CD4-positive, alpha-beta T cell treated with Interleukin-6 at 100 ng/mL for 8 hours (primary cell): ENCODE measurements at places on chromosomes 5 and 9.

DNA sequence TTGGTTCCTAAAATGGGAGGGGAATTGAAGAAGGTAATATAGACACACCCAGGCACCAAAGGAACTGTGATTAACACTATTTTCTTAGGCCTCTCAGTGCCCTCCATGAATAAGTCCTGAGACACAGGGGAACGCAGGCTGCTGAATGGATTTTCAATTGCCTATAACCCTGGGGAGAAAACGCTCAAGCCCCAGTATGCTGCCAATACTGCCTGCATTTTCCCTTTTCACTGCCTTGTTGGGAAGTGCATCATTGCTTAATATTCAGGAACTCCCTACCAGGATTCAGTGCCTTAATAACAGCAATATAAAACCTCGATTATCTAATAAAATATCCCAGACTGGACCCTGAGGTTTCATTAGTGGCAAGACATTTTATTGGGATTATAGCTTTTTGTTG is 25.4 kb downstream of the APBA1 start:
- no peak for DNase-seq

GRCh38 chr5:123450640-123451039 is 27.4 kb upstream of the CEP120 start:
- no peak for DNase-seq

DNA sequence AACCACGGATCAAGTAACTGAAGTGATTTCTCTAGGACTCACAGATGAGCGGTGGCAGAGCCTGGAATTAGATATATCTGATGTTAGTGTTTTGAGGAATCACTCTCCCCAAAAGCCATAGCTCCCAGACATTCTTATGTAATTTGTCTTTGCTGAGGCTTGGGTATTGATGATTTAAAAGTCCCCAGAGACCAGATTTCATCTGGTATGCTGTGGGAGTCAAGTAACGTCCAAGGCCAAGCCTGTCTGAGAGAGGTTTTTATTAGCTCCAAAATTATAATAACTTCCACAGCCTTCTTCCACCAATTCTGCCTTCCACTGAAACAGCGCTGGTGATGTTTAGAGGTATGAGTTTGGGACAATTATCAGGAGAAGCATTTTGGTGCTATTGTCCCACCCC is 21.3 kb upstream of the KCNIP1 start:
- DNase-seq = no peak

DNA sequence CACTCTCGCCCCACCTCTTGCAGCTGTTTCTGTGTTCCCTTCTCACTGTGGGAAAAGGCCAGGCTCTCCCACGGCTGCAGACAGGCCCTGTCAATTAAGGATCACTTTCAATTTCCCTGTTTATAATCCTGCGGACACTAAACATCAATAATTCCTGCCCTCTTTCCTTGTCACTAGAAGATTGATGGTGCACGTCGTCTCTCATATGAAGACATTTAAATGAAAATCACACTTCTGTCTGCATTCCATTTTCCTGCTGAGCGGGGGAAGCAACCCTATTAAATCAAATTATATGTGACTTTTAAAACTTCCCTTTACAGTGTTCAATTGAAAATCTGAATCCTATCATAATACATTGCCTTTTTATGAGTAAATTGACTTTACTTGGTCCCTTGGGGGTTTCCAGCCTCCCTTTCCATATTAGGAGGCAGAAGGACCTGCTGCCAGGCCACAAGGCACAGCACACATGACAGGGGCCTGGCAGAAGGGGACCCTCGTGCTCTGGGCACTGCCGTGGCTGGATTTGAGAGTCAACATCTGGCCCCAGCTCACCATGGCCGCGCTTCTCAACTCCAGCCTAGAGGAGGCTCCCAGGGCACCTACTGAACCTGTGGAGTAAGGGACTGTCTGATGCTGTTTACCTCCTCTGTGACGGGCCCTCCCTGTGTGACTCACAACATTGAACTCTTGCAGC is 311.0 kb upstream of the IRX4 start:
- DNase-seq = no peak

DNA sequence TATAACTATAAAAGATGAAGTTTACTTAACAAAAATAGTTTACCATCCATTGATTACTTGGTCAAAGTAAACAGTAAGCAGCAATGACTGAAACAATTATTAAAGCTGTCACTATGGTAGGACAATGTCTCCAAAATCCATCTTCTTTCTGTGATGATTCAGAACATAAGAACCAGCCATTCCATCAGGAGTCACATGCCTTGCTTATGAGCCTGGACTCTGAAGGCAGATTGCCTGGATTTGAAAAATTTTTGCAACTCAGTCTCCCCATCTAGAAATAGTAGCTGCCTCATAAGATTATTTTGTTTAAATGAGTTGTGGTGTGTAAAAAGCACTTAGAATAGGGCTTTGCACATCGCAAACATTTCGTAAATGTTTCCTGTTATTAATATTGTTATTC is 136.2 kb downstream of the LIFR start:
- no peak for DNase-seq

DNA sequence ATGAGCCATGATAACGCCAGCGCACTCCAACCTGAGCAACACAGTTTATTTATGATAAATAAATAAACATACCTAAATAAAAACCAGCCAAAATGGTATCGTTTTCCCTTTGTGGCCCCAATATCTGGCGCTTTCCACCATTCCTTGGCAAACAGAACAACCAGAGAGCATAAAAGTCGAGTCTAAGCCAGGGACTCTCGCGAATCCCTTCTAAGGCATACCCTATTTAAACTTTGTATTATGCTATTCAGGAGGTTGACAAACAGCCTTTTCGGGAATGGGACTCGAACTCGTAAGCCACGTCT is 386 bp upstream of the MATR3 start:
- no peak for DNase-seq

GRCh38 chr5:32684260-32684659 is 26.9 kb upstream of the NPR3 start:
- no peak for DNase-seq

DNA sequence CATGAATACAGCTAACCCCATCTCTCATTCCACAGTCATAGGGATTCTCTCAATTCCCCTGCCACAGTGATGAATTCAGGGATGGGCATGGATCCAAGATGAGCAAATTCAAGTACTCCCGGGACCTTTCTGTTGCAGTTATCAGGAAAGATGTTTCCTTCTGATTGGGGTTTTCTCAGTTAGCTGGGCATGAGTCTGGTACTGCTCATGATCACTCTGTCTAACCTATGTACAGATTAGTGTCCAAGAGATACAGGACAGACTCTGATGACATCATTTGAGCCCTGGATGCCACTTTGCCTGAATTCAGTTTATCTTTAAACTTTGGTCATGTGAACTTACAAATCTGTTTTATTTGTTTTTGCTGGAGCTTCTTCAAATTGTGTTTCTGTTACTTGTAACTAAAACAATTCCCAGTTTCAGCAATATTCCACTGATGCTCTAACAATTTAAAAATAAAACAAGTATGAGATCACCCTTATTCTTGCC is 257.7 kb upstream of the KLF9 start:
- DNase-seq = no peak

DNA sequence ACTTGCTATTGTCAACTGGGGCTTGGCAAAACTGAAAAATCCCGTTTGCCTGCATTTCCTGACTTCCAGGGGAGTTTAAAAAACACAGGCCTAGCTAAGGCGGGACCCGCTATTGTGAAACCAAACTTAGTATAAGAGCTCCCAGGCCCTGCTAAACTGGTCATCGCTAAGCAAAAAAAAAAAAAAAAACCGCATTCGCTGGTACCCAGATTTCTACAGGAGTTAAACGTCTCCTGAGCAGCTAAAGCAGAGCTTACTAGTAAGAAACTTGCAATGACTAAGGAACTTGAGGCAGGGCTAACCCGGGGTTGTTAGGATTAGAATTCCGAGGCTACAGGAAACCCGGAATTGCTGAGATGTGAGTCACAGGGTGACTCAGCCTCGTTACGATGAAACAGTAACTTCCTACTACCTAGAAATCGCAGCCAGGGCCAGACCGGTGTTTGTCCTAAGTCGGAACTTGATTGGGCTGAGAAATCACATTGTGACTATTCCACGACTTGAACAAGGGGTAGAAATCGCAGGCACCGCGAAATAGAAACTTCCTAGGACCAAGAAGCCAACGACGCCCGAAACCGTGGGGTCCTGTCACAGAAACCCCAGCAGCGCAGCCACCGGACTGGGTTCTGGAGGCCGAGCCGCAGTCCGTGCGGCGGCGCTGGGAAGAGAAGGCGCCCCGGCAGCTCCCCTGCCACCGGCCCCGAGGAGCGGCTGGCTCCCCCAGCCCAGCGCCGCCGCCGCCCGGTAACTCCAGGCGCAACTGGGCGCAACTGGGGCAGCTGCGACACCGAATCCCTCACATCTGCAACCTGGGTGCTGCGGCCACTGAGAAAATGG is 89.4 kb downstream of the ANXA2R start:
- DNase-seq = peak; percentile 74

DNA sequence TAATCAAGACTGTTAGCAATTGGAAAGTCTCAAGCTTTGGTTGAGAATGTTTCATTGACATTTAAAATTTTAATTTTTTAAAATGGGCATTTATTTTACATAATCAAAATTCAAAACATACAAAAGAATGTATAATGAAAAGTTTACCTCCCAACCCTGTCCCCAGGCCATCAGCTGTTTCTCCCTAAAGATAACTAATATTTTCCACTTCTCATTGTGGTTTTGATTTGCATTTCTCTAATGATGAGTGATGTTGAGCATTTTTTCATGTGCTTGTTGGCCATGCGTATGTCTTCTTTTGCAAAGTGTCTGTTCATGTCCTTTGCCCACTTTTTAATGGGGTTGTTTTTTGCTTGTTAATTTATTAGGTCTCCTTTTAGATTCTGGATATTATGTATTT is 11.4 kb upstream of the MACIR start:
- DNase-seq = no peak

DNA sequence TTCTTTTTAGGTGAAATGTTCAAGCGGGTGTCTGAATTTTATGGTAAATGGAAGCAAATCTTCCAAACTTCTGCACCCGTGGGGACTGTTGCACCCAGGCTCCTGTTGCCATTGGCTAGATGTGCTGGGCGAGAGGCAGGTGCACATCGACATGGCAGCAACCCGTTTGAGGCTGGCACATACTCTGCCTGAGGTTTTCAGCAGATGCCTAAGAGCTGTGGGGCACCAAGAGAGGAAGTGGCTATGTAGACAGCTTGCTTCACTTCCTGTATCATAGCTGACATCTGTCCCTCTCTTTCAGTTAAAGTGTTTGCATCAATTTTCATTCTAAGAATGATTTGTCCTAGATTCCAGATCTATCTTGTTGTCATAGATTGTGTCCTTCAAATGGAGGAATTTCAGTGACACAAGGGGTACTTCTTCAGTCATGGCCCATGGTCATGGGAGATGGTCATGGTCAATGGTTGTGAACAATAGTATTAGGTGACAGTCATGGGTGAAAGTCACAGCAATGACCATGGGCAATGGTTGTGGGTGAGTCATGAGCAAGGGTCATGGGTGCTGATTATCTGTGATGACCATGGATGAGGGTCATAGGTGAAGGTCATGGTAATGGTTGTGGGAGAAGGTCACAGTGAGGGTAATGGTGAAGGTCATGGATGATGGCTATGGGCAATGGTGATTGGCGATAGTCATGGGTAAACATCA is 115.1 kb upstream of the IRX4 start:
- DNase-seq = no peak

DNA sequence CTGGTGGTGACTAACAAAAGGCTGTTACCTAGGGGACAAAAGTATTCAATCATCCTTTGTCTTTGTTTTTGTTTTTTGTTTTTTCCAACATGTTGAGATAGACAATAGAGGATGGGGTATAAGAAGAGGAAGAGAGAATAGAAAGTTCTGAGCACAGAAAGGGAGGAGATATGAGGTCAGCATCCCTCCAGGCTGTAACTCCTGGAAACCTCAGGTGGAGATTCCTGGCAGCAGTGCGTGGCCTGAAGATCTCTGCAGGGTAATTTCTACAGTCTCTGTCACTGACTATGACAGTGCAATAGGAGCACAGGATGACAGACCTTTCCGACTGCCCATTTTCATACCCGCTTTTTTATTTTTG is 112.1 kb downstream of the ADRB2 start:
- DNase-seq = no peak

GRCh38 chr5:153746440-153746839 is 256.0 kb downstream of the GRIA1 start:
- no peak for DNase-seq

DNA sequence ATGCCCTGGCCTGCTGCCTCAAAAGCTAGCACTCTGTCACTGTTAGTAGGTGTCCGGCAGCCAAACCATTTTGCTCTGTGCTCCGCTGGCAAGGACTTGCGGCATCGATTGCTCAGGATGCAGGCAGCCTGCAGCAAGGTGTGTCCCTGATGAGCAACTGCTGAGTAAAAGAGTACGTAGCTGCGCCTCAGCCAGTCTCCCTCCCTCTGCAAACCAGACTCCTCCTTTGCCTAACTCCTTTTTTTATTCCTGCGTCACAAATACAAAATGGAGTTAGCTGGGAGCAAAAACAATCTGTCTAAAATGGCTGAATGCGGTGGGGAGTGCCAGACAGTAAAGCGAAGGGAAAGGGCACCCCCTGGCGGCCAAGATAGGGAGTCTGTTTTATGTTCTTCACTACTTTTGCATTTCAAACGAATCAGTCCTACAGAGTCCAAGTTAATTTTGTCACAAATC is 61.1 kb downstream of the DIAPH1 start:
- peak; percentile 71 for DNase-seq

DNA sequence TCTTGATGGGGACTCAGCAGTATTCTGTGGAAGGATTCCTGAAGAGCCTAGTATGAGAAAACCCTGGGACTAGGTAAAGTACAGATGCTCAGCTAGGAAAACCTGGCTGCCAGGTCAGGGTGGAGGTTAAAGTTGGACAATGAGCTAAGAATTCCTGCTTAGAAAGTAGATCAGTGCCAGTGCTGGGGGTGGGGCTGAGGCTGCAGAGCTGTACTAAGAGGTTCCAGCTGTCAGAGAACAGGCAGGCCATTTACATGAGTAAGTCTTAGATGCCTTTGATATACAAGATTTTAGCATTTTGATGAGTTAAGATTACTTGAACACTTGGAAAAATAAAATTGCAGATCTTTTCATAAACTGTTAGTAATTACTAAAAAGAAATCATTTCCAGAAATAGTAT is 332.3 kb upstream of the NUDT12 start:
- DNase-seq = no peak

DNA sequence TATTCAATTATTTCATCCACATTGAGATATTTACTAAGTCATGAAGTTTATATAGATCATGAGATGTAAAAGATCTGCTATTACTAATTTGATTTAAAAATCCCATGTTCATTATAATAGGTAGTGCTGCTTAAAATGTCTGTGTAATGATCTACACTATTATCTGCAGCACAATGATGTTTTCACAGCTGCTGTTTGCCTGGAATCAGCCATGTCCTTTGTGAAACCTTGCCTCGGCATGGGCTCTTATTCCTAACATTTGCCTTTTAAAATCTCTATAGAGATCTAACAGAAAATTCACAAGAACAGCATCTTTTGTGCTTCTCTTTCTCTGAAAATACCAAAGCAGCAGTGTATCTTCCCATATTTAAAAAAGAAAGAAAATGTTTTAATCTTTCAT is 444.6 kb downstream of the PTPRD start:
- DNase-seq = no peak
